ENCODE measurements at places on chromosomes 11 and 22.

DNA sequence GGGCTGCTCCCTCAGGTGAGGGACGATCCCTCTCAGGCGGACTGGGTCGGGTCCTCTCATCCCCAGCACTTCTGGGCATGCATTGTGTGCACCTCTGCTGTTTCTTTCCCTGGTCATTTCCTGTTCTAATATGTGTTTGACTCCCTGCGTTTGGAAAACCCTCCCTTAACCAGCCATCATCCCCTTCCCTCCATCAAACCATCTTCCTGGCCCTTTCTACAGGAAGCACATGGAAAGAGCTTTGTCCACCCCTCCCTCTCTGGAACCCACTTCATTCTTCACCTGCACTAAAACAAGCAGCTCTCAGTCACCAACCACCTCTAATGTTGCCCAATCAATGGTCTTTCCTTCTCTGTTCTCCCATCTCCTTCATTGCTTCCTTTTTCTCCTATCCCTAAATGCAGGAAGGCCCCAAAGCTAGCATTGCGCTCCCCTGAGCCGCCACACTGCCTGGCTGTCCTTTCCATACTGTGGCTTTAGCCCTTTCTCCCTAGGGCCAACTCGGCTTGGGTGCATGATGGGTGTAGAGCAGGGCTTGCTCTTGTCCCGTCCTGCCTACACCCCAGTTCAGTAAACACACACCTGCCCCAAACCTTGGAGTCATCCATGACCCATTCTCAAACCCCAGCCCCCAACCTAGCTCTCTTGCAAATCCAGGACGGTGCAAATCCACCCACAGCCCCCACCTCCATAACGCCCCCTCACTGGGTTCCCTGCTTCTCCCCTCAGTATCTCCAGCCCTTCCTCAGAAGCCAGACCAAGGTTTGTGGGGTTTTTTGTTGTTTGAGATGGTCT, 5.4 kb upstream of the GAS2L1 start:
- no peak for DNase-seq

DNA sequence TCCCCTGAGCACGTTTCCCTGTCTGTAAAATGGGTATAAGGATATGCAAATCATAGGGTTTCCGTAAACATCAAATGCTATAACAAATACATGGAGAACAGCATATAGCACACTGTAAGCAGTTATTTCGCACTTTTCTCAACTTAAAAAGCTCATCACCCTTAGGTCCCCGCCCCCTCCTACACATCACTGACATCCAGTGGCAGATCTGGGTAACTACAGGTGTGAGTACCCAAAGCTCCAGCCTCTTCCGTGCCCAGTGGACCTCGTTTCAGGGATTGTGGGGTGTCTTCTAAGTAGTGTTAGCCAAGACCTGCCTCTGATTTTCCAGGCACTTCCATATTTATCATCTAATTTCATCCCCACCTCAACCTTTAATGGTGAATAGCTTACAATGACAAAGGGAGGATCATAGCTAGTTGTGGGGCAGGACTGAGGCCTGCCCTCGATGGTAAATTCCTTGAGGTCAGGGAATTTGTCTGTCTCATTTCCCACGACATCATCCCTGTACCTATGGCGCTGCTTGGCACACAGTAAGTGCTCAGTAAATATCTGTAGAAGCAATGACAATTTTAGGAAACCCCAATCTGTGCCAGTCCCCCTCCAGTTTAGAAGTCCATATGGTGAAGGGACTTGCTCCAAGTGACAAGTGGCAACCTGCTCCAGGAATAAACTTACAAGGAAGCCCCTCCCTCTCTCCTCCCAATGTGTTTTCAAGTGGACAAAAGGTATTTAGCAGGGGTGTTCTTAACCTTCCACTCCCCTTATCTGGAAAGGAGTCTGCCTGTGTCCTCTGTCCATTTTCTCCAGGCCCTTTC, 340.5 kb downstream of the TENM4 start:
- no peak for DNase-seq

DNA sequence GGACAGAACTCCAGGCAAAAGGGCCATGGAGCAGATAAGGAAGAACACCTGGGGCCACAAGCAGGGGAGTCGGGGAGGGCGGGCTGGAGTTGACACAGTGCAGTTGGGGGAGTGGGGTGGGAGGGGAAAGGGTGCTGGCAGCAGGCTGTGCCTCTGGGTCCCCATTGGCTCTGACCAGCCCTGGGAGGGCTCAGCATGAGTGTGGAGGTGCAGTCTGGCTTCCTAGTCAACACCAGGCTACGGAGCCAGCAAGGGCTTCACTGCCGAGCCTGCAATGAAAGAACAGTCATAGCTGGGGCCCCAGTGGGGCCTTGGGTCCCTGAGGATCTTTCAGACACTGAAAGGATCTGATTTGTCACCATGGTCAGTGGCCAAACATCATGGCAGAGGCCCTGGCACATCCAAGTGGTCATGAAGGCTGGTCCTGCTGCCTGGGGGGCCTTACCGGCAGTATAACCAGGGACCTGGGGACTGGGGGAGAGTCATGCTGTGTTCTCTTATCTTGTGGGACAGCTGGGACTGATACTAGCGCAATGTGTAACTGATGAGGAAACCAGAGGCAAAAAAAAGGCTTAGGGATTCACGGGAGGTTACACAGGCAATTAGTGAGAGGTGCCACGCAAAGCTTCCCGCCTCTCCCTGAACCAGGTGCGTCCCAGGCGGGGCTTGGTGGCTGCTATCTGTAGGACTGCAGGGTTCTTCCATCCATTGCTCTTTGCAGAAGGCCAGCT, 11.6 kb downstream of the SLC37A2 start:
- no peak for DNase-seq

DNA sequence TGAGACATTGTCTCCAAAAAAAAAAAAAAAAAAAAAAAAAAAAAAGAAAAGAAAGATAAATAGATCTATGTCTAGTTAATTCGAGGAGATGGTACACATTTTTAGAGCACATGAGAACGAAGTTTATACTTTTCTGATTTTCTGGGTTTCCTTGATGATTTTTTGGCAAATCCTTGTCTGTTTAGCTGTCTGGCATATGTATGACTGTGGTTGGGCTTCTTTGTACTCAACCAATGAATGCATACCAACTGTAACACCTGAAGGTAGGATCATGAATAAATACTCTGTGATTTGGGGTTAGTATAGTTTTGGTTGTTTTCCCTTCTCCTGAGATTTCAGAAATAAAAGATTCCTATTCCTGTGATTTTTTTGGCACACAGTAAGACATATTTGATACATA, 63.1 kb downstream of the ARHGEF12 start:
- DNase-seq = no peak

DNA sequence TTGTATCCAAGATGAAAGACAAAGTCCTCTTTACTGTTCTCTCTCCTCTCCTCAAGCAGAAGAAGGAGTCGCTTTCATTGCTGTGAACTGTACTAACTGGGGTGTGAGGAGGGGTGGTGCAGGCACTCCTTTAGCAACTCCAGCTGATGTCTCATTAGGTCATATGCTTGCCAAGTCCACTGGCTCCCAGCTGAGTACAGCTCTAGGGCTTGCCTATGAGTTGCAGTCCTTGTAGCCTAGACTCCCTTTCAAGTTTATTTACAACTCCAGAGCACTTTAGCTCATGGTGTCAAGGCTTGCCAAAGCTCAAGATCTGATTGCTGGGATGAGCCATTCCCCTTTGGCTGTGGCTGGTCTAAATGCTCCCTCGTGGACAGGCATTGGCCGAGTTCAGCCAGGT, 55.1 kb upstream of the PDGFD start:
- no peak for DNase-seq

DNA sequence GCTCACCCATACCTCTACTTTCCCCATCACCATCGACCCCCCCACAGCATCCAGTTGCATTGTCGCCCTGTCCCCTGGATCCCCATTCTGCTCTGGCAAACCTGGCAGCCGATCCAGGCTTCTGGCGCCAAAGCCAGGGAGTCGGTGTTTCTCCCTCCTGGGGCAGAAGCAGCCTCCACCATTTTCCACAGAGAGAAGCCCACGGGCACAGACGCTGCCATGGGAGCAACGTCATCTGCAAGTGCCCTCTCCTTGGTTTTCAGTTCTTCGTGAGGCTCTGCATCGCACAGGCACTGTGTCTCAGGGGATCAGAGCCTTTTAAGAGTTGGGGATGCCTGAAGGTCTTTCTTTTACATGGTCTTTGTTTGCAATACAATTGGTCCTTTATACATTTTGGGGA, 2.3 kb downstream of the YPEL4 start:
- no peak for DNase-seq

DNA sequence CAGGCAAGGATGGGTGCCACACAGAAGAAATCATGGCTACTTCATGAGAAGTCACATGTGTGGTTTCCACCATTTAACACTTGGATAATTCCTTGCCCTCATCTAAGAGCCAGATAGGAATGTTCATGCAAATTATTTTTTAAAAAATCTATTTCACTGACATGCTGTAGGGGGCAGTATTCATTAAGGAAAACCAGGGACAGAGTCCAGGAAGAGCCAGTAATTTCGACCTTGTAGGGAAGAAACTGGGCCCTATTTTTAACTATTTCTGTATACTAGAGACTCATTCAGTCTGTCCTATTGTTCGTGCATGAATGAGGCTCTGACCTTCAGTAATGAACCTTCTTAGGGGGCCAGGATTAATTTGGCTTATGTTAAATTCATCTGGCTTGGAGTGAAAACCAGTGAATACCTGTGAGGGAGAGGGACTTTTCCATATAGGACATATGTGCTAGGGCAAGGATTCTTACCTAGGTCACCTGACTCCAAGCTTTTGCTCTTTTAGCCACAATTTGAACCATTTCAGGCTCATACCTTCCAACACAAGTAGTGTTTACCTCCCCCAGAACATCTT, 192.7 kb downstream of the NAV2 start:
- no peak for DNase-seq

GRCh38 chr11:2302306-2302895, 588 bp downstream of the TSPAN32 start:
- DNase-seq = no peak

- DNase-seq = no peak
These were observed 2.0 kb downstream of the OR5AK2 start for GRCh38 chr11:56990702-56991101.

DNA sequence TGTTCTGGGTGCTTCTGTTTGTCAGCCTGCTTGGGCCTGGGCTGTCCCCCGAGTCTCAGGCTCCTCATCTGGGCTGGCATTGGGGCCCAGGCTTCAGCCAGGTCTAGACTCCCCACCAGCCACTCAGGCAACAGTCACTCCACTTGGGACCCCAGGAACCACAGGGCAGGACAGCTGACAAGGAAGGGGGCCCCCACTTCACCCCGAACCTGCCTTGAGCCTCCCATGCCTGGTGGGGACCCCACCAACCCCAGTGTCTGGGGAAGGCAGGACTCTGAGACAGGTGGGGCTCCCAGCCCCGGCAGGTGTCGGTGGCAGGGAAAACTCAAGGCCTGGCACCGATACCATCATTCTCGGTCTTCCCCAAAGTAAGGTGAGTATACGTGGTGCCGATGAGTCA, 11.7 kb upstream of the LTO1 start:
- DNase-seq = no peak

- no peak for DNase-seq
These were observed 62.8 kb downstream of the CEP57 start for GRCh38 chr11:95853138-95853537.

- DNase-seq = no peak
These were observed 21.4 kb upstream of the ACER3 start for GRCh38 chr11:76839311-76839710.

DNA sequence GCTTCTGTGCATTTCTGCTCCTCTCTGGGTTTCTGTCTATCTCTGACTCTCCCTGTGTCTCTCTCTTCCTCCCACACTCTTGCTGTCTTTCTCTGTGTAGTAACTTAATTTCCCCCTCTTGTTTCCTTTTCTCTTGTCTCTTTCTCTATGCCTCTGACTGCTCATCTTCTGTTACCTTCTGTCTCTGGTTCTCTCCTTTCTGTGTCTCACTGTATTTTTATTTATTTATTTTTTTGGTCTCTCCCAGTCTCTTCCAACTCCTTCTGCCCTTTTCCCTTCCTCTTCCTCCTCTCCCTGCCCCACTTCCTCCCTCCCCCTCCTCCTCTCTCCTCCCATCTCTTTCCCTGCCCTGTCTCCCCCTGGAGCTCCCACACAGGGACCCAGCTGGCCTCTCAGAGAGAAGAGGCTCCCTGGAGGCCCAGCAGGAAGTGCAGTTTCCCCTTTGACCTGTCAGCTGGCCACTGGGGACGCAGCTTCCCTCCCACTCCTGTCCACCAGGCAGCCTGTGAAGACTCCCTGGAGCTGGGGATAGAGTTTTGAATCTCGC, 38.3 kb upstream of the MYH9 start:
- DNase-seq = no peak

GRCh38 chr22:50173311-50173982, 2.9 kb downstream of the PANX2 start:
- DNase-seq = no peak

GRCh38 chr22:45969801-45970470, 7.0 kb downstream of the WNT7B start:
- DNase-seq = no peak

DNA sequence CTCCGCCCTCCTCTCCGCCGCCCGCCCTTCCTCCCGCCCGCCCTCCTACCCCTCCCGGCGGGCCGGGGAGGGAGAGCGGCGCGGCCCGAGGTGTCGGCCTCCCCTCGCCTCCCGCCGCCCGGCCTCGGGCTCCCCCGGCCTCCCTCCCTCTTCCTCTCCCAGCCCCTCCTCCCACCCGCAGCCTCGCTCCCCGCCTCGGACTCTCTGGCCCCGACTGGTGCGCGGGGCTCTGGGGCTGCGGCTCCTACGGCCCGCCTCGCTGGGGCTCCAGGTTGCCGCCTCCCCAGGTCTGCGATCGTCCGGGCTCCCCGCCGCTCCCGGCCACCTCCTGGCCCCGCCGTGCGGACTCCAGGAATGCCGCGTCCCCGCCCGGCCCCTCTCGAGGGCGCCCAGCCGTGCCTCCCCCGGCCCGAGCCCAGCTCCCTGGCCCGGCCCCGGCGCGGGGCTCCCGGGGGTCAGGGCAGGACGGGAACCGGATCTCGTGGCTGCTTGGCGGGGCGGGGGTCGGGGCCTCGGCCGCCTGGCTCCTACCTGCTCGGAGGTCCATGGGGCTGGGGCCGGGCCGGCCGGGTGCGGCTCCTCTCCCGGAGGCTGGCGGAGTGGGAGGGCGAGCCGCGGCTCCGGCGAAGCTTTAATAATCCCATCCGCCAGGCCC, at the start of gene CLCF1:
Gene CLCF1, minus strand, starts transcription at position 606 of the 655 bp plus-strand sequence. Its CDS starts 59 bp downstream, at position 547.
- DNase-seq = no peak

All from HS-27A (cell line).